ENCODE measurements at places on chromosomes 6 and 20. TPM values are rescaled to one million over a fixed set of nuclear protein-coding genes. Genes with fewer than 3 reads are reported as not detected.

GRCh38 chr20:3364323-3365013 lies 43.0 kb downstream of the DNAAF9 start:
- no peak for DNase-seq

CAGE1 gene
- total RNA-seq = 0.18 TPM

DNA sequence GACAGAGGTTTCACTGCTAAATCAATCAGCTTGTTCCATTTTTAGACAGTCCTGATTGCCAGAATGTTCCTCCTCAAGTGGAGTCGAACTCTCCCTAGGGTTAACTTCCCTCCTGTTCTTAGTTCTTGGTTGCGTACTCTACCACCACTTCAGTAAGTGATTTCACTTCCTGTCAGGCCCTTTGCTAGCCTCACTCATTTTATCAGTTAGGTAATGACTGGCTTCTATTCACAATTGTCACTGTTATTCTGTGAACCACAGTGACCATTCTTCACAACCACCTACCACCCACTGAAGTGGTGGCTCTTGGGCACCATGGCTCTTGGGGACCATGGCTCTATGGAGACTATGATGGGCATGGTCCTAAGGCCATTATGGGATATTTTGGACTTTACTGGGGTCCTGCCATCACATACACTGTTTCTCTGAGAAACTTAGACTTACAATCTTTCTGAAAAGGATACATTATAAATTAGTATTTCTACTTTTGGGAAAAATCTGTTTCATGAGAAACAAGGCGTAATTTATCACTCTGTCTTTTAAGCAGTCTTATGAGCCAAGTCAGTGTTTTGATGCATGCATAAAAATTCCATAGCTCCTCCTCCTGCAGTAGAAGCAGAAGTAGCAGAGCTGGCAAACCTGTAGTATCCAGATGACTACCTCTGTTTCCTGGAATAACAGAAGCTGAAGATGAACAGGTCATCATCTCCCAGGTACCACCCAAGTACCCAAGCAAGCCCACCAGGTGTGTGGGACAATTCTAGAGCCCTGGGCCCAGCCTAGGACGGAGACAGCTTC lies 66.3 kb downstream of the ATXN1 start:
- DNase-seq = no peak

GRCh38 chr6:106511288-106512047 lies 117.8 kb downstream of the RTN4IP1 start:
- DNase-seq = no peak

GRCh38 chr6:5450073-5450472 lies 188.8 kb downstream of the FARS2 start:
- DNase-seq = no peak

DNA sequence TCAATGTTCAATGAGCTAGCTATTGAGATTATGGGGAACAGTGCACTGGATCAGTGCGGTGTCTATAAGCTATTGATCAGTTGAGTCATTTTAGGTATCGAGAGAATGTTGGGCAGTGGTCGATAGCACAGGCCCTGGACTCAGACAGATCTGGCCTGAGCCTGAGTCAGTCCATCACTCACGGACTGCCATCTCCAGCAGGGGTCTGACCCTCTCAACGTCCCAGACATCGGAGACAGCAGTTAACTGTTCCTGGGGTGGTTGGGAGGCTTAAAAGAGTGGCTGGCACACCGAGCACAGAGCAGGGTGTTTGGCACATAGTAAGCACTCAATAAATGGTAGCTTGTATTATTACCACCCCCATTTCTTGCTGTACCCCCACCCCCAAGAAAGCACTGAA lies 9.3 kb downstream of the EYA2 start:
- no peak for DNase-seq

DNA sequence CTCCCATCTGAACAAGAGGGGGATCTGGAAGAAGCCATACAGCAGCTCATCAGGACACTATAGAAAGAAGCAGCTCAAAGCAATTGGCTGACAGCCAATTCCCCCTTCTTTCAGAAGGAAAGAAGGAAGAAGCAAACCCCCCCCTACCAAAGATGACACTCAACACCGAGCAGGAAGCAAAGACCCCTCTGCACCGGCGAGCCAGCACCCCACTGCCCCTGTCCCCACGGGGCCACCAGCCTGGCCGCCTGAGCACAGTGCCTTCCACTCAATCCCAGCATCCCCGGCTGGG lies 1.2 kb downstream of the REM1 start:
- DNase-seq = no peak

- peak; percentile 60 for DNase-seq
Measured at GRCh38 chr6:141562851-141563763, 569.6 kb upstream of the GJE1 start.

DNA sequence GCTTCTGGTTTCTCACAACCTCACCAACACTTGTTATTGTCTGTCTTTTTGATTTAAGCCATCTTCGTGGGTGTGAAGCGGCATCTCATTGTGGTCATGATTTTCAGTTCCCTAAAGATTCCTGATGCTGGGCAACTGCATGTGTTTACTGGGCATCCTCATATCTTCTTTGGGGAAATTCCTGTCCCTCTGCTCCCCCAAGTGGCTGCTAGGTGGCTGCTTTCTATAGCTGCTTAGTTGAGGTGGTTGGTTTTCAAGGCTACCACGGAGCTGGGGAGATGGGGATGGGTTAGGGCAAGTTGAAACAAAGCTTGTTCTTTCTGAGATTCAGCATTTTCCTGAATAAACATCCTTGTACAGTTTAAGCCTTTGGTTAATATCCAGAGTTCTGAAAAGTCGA lies 403.9 kb upstream of the SULF2 start:
- no peak for DNase-seq

DNA sequence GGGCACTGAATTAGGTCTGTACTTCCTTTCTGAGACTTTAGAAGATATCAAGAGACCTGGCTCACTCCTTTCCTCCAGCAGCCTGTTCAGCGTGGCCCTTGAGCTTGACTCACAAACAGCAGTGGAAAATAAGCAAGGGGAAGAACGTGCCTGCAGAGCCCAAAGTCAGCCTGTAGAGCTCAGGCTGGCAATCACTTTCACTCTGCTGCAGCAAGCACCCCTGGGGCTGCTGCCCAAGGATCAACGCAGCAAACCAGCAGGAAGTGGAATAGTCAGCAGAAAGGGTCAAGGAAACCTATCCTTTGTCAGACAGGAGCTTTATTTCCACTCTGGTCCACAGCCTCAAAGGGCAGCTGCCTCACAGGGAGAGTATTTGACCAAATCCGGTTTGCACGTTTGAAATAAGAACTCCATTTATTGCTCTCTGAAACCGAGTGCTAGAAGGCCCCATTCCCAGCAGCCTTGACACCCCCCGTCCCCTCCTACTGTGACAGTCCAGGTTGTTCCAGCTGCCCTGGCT lies 77.4 kb downstream of the PRDM1 start:
- peak; percentile 26 for DNase-seq

DNA sequence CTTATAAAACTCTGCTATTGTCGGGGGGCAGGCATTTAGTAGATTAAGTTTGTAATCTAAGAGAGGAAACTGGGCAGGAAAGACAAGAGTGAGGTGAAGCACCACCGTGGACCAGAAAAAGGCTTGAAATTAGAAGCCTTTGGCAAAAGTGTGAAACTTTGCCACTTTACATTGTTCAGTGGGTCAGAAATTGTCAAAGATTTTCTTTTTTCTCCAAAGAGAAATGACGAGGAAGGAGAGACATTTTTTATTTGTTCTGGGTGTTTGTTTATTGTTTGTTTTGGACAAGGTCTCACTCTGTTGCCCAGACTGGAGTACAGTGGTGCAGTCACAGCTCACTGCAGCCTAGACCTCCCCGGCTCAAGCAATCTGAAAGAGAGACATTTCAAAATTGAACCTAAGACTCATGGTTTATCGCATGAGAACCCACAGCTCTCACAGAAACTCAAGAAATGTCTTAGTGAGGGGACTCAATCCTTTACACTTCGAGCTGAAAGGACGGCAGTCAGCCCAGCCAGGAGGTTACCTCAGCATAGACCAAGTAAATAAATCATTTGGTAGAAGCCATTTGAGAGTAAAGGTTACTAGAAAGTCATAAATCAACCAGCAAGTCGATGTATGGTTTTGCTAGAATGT lies 262.8 kb upstream of the TAB2 start:
- no peak for DNase-seq

DNA sequence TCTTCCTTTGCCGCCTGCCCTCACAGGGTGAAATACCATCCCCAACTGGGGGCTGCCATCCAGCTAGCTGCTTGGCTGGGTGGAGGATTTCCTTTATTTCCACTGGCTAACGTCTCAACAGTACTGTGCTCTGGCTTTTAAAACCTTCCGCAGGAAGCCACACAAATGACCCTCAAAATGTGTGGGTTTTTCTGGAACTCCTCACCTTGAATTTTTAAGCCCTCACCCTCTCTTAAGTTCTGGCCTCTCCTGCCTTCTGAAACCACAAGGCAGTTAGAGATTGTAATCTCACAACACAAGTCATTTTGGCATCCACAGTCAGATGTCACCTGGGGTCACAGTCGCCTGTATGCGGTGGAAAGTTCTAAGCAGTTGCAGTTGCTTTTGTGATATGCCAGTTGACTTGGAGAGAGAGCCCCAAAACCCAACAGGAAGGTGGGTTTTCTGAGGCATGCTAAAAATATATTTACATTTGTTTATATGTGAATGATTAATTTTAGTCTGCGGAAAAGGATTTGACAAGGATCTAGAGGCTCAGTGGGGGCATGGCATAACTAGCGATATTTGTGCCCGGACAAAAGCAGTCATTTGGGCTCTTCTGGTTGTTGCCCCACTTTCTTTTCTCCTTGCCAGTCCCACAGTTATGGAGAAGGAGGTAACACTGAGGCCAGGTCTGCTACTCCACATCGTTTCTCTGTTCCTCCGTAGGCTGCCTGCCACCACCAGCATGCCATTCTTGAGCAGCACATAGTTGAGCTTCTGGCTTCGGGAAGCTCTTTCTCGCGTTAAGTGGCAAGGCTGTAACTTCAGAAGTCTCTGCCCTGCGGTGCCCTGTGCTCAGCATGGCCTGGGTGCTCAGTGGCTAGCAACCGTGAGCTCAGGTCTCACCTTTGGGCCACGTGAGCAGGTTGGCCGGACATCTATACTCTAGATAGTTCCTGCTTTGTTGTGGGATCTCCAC lies 335.3 kb downstream of the CD83 start:
- peak; percentile 48 for DNase-seq

GRCh38 chr20:57582432-57583288 lies 21.8 kb downstream of the PCK1 start:
- DNase-seq = peak; percentile 12

MAFB gene
- 4.0 TPM for total RNA-seq

- no peak for DNase-seq
Measured at GRCh38 chr6:25405442-25405841, 126.3 kb downstream of the CARMIL1 start.

DNA sequence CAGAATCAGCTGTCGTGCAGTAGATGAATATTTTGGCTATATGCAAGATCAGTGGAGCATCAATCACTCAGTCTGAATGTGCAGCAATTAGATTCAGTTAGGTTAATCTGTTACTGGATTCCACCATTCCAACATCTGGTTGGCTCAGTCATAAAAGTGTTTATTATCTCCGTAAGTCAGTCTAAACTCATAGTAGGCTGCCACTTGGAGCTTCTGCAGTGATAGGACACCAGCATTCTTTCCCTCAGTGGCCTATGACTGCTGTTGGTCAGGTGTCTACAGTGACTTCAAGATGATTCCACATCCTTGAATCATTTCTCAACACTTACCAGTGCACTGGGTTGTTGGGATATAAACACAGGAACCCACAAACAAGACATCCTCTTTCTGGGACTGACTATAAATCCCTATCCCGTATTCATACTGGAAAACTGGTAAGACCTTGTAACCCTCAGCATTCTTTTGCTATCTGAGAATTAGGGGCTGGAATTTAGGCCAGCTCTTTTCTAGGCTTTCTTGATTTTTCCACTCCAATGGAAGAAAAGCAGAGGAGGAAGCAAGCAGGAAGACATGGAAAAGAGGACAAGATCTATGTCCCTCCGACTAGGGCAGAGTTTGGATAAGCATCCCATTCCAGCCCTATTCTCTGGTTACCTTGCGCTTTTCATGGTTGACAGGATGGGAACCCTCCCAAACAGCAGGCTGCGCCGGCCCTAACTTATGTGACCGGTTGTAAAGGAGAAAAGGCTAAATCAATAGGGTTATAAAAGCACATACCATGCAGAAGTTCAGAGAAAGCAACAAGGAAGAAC lies 919.6 kb downstream of the KIF16B start:
- DNase-seq = no peak

GRCh38 chr6:14862845-14863244 lies 383.0 kb upstream of the JARID2 start:
- no peak for DNase-seq

DNA sequence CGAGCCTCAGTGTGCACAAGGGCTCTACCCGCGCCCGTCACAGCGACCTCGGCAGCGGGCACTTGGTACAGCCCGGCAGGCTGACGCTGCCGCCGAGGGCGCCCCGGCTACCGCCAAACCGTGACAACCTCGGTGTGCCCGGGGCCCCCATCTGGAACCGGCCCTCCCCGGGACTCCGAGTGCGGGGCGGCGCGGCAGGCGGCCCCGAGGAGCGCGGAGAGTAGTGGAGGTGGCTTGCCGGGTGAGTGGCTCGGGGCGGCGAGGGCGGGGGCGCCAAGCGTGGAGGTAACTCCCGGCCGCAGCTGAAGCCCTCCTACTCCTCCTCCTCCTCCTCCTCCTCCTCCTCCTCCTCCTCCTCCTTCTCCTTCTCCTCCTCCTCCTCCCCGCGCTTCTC lies at the start of gene ISM1:
TSS of gene ISM1 (plus strand) at position 371 of the 394 bp plus-strand sequence. CDS start 503 bp downstream, outside the sequence.
- DNase-seq = no peak

Measured in cerebellum (tissue), 4 donors.